Heart right ventricle (tissue), 16 donors: ENCODE measurements at places on chromosomes 7 and 10. TPM values are rescaled to one million over a fixed set of nuclear protein-coding genes. Genes with fewer than 3 reads are reported as not detected.
A peak's percentile ranks its signal among the peaks of the same experiment; 100 is the strongest.

ETV1 gene
- total RNA-seq = 27.5 TPM

SYT15B gene
- total RNA-seq = 1.8 TPM

CRYGN gene
- not detected for total RNA-seq

ICA1 gene
- total RNA-seq = 57.4 TPM

MGAM2 gene
- not detected for total RNA-seq

MSMB gene
- total RNA-seq = not detected

GOLGA7B gene
- 0.11 TPM for total RNA-seq

DRGX gene
- not detected for total RNA-seq

C10orf105 gene
- total RNA-seq = not detected

MYO1G gene
- total RNA-seq = 0.57 TPM

SFTPD gene
- 2.2 TPM for total RNA-seq

COX15 gene
- total RNA-seq = 31.1 TPM

FAM13C gene
- total RNA-seq = 2.9 TPM

SFTPA1 gene
- not detected for total RNA-seq

ASNS gene
- total RNA-seq = 9.2 TPM

APBB1IP gene
- 2.2 TPM for total RNA-seq

PRTFDC1 gene
- 5.1 TPM for total RNA-seq

VSTM4 gene
- total RNA-seq = 12.0 TPM

DENND2A gene
- 16.9 TPM for total RNA-seq

- DNase-seq = no peak
Measured at GRCh38 chr10:78407966-78408365, 374.3 kb downstream of the RPS24 start.

DNA sequence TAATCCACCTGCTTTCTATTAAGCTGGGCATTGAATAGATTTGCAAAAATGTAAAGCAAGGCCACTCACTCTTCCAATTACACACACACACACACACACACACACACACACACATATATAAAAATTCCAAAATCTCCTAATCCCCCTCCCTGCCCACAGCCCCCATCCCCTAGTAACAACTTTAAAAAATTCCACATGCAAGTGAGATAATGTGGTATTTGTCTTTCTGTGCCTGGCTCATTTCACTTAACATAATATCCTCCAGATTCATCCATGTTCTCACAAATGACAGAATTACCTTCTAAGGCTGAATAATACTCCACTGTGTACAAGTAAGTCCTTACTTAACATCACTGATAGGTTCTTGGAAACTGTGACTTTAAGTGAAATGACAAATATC is 24.2 kb downstream of the SH2D4B start:
- no peak for DNase-seq

- DNase-seq = no peak
Measured at GRCh38 chr10:34175121-34175520, 640.0 kb downstream of the PARD3 start.

DNA sequence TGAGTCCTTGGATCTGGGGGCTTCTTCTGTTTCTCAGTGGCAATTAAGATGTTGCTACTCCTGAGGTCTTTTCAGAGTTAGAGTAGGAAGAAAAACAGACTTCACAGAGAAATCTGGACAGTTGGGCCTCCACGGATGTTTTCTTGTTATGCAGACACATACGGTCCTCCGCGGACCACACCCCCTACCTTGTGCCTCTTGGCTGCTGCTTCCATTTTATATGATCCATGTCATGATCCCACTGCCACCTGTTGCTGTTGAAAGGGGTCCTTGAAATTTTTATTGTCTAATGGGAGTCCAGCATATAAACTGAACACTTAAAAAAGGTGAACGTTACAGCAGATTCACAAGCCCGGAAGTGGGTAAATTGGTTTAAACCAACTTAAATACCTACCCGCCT is 8.3 kb downstream of the CELF2 start:
- DNase-seq = no peak

DNA sequence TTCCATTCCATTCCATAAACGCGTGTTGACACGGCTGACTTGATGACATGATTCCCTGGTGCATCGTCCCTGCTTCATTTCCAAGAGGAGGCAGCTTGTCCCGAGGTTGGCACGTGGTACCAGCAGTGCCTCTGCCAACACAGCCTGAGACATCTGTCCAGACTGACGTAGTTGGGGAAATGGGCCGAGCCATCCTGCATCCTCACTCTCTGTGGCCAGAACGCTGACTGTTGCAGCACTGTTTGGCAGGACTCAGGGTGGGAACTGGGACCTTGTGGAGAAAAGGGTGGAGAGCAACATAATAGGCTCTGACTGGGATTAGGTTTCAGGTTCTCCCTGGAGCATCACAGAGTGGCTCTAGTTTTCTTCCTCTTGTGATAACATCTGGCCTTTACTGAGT is 118.6 kb upstream of the BTBD16 start:
- DNase-seq = peak; percentile 88

DNA sequence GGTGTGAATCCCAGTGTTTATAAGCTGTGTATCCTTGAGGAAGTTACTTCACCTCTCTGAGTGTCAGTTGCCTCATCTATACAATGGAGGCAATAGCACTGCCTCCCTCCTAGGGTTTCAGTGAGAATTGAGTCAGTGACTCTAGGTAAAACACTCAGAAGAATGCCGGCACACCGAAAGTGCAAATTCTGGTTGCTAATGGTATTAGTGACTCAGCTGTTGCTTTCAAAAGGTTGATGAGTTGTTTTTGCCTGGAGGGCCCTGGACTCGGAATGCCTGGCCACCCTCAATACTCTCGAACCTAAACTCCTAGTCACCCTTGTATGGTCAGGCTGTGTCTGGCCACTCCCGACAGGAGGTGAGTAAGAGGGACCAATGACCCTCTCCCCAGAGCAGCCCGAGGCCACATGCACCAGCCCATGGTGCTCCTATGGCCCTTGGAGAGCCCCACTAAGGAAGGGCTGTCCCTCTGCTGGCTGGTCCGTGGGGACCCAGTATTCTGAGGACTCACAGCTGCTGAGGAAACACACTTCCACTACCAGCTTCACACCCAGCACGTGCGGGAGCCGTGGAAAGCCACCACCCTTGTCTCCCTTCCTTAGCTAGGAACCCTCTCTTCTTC is 60.2 kb downstream of the CALML3 start:
- DNase-seq = no peak

DNA sequence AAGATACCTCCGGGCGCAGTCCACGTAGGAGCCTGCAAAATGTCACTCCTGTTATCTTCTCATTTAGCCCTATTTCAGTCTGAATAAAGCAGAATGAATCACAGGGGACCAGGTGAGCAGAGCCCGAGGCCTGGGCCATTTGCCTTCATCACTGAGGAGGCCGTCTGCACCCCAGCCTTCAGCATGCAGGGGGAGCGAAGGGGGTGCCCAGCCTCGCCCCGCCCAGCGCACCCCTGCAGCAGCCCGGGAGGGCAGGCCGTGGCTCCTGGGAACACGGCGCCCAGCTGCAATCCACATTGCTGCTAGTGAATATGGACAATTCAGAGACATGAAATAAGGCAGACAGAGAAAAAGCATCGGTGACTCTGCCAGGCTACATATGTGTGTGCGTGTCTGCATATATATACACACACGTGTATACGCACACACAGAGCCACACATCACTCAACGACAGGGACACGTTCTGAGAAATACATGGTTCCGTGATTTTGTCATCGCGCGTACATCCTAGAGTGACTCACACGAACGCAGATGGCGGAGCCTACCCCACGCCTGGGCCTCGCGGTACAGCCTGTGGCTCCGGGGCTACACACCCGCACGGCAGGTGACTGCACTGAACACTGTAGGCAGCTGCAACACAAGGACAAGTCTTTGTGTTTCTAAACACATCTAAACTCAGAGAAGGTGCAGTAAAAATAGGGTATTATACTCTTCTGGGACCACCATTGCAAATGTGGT is 15.2 kb upstream of the ELFN1 start:
- DNase-seq = no peak

- DNase-seq = no peak
Measured at GRCh38 chr10:43980715-43981114, 332.0 kb upstream of the ZNF32 start.

- DNase-seq = no peak
Measured at GRCh38 chr7:8175929-8176369, 86.0 kb downstream of the ICA1 start.

GRCh38 chr10:32446536-32447406 is 831 bp downstream of the CCDC7 start:
- DNase-seq = no peak

GRCh38 chr7:1637155-1637554 is 32.9 kb upstream of the ELFN1 start:
- no peak for DNase-seq

DNA sequence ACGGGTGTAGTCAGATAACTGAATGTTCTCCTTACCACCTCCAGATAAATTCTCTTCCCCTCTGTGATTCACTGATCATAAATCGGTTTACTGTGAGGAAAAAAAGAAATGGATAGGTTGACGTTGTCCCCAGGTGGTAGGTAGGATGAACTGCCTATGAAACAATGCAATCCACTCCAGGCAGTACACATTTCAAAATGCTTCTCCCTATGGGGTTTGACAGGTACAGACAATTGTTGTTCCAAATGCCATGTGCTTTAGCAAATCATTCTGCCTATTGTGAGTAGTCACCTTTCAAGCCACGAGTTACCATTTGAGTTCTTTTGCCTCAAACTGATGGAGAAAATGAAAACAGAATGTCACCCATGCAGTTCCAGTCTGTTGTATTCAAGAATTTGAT is 21.8 kb downstream of the VIM start:
- no peak for DNase-seq

- no peak for DNase-seq
Measured at GRCh38 chr7:6128205-6128604, 97.0 kb downstream of the ANKRD61 start.

- DNase-seq = no peak
Measured at GRCh38 chr10:131261890-131262475, 49.5 kb downstream of the TCERG1L start.

GRCh38 chr10:106997721-106998120 is 166.8 kb downstream of the SORCS1 start:
- peak; percentile 8 for DNase-seq

GRCh38 chr7:20172736-20173334 is 44.3 kb downstream of the MACC1 start:
- no peak for DNase-seq

GRCh38 chr10:36489181-36489580 is 636.2 kb upstream of the ANKRD30A start:
- no peak for DNase-seq

GRCh38 chr7:37815671-37816371 is 32.6 kb upstream of the NME8 start:
- no peak for DNase-seq

DNA sequence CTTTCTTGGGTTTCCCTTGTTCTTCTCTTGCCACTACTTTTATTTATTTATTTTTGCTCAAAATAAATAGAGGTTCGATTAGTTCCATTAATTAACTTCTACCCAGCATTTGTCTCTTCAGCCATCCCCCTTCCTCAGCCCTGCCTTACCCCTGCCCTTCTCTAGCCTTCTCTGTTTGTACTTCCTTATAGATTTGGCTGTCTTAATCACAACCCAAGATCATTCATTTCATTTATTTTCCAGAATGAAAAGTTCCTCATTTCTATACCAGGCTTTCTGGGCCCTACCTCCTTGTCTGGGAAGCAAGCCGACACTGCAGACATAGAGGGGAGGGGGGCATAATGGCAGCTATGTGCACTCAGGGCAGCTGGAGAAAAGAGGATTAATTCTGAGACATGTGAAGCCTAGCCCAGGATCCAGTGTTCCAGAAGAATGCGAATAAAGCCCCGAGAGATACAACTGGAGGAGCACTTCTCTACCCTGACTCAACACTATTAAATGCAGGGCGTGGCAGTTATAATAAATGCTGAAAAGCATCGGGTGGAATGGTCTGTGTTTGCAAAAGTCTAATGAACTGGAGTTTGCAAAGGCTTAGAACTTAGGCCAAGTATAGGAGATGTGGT is 6.4 kb upstream of the PDCD4 start:
- DNase-seq = no peak

GRCh38 chr7:128094686-128095085 is 63.4 kb upstream of the LRRC4 start:
- DNase-seq = no peak

DNA sequence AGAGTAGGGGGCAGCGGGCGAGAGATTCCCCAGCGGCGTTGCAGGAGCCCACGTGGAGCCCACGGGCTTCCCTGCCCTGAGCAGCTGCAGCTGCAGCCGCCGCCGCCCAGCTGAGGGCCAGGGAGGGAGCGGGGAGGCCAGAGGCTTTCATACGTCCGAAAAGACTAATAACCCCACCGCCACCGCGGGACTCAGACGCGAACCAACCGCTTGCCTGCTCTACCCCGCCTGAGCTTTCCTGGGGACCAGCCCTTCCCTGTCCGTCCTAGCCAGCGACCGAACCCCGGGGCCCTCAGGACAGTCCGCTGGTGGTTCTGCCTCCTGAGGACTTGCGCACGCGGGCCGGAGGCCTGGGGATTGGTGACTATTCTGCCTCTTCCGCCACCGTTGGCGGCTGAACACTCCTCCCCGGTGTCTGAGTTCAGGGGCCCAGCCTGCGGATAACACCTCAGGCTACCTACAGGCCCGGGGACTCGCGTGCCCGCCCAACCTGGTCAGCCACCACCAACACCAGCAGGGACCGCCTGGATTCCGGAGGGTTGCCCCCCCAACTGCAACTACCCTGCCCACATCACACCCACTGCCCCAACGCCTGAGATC is 18.4 kb downstream of the IFT22 start:
- no peak for DNase-seq

DNA sequence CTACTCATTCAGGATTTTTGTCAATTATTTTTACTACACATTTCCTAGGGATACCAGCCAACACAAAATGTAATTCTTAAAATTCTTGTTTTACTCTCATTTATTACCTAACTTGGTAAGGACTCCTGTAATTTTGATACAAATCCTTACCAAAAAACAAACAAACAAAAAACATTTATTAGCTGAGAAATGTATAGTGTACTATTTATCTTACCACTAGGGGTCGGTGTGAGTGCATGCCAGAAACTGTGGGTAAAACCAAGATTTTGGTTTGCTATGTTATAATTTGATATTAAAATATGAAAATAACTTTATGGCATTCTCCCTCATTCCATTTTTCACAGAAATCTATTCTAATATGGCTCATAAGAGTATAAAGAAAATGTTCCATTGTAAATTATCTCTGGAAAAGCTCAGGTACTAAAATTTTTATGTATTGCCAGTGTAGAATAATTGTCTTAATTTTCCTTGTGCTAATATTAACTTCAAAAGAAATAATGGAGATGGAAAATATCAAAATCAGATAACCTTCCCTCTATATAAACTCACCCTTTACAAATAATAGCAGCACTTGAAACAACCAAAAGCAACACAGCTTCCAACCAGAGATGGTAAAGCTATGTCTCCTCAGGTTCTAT is 290.8 kb upstream of the PCDH15 start:
- DNase-seq = no peak
